Cortex of kidney (tissue), 1 donor: ENCODE measurements at places on chromosomes 7 and 10.

- no peak for DNase-seq
Observed at GRCh38 chr10:23037561-23037960, 57.8 kb upstream of the MSRB2 start.

DNA sequence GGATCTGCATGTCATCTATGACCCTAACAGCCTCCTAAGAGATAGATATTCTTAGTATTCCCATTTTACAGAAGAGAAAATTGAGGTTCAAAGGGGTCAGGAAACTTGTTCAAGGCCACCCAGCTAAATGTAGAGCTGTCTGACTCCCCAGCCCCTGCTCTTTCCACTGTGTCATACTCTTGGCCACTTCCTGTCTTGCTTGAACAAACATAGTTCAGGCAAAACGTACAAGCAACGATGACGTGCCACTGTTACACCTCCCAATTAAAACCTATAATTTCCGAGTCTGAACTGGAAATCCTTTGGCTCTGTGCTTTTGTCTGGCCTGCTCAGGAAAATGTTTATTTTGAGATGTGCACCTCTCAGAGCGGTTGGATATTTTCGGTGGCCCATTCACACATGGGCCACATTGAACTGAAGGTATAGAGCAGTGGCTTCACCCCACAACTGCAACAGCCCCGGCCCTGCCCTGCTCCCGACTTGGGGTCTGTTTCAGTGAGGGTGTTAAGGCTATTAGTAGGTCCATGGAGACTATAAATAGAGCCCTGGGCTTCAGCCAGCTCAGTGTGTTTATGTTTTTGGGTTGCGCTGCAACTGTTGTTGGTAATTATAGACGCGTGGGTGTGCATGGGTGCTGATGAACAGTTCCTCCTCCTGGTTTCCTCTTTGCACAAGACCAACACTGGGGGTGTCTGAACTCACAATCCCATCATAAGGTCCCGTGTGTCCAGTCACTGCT lies 172.3 kb upstream of the ADO start:
- DNase-seq, result no peak

GRCh38 chr7:20741801-20742200 lies 44.9 kb downstream of the SP8 start:
- DNase-seq, result no peak

DNA sequence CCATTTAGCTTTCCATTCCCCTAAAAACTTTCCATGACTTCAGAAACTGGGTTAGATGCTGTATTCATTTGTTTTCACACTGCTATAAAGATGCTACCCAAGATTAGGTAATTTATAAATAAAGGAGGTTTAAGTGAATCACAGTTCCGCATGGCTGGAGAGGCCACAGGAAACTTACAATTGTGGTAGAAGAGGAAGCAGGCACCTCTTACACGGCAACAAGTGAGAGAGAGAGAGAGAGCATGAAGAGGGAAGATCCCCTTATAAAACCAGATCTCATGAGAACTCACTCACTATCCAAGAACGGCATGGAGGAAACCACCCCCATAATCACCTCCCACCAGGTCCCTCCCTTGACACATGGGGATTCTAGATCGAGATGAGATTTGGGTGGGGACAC lies 336.8 kb downstream of the TFEC start:
- DNase-seq, result no peak

GRCh38 chr7:123573896-123574467 lies 16.4 kb upstream of the NDUFA5 start:
- no peak for DNase-seq

GRCh38 chr10:124092250-124092859 lies 1.0 kb downstream of the CHST15 start:
- DNase-seq, result no peak

- no peak for DNase-seq
Observed at GRCh38 chr7:151795168-151795811, 81.6 kb downstream of the PRKAG2 start.

DNA sequence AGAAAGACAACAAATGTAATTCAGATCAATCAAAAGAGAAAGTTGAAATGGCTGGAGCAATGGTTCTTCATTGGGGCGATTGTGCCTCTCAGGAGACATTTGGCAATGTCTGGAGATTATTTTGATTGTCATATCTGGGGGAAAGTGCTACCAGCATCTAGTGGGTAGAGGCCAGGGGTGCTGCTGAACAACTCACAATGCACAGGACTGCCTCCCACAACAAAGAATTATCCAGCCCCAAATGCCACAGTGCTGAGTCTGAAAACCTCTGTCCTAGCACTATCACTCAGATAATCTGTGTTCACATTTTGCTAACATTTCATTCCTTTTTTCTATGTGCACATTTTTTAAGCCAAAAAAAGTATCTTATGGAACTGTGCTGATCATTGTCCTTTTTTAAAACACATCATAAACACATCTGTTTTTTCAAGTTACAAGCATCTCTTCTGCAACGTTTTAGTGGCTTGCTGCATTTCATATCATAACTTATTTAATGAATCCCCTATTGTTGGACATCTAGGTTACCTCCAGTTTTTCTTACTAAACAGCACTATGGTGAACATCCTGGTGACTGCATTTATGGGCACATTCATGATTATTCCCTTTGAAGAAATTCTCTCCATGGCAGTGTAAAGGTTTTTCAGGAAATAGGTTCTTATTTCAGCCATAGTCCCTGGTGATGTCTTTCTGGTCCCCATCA lies 114.2 kb downstream of the C10orf105 start:
- DNase-seq, result no peak

DNA sequence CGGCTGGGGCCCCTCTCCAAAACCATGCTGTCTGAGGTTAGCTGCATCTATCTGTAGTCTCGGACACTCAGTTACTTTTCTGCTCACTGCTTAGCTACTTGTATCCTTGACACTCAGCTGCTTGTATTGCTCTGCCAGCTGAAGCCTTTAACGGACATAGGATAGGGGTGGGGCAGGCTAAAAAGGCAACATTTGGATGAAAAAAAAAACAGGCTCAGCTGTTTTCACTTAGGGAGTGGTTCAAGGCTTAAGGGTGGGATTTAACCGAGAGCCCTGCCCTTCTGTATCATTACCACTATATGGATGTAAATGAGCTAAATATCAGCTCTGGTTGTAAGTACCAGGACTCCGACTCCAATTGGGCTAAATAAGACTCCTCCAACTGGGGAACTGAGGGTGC lies 28.6 kb downstream of the LSMEM1 start:
- no peak for DNase-seq

- DNase-seq, result no peak
Observed at GRCh38 chr10:613271-614138, 76.0 kb downstream of the DIP2C start.

DNA sequence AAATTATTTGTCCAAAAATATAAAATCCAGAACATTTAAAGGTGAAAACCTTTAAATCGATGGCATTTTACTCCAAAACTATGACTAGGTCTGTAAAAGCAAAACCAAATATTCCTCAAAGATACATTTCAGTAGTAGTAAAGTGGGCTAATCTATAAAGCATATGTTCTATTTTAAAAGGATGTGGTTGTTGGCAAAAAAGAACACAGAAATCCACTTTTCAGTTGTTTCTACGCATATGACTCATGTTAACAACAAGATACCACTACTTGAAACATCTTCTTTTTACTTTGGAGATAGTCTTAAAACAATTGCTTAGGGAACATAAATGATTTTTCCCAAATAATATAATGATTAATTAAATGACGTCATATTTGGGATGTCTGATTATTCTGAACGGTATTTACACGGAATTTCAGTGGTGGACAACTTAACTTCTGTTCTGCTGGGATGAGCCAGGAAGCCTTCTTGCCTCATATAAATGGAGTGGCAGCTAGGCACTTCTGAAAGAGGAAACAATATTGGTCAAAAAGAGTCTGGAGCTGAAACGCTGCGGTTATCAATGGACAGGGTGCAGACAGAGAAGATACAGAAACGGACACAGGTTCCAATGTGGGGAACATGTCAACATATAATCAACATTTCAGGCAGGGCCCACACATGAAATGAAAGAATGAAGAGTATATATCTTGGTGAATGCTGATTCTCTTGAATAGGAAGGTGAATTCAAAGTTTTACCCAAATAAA lies 78.5 kb downstream of the ETV1 start:
- DNase-seq, result no peak

- DNase-seq, result no peak
Observed at GRCh38 chr10:131271195-131271880, 40.2 kb downstream of the TCERG1L start.

DNA sequence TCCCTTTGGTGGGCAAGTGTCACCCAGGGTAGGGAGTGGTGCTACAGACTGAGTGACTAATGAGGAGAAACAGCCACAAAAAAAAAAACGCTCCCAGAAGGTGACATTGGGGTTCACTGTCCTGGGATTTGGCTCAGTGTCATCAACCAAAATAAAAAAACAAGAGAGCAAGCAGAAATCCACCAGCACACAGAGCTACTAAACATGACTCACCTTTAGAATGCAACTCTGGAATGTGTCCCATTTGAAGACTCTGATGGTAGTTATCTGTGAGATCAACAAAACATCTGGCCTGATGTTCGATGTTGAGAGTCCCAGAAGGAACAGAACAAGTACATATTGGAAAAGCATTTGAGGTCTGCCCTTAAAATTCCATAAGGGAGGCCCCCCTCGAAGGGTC lies 200.3 kb upstream of the LYZL2 start:
- DNase-seq, result no peak

DNA sequence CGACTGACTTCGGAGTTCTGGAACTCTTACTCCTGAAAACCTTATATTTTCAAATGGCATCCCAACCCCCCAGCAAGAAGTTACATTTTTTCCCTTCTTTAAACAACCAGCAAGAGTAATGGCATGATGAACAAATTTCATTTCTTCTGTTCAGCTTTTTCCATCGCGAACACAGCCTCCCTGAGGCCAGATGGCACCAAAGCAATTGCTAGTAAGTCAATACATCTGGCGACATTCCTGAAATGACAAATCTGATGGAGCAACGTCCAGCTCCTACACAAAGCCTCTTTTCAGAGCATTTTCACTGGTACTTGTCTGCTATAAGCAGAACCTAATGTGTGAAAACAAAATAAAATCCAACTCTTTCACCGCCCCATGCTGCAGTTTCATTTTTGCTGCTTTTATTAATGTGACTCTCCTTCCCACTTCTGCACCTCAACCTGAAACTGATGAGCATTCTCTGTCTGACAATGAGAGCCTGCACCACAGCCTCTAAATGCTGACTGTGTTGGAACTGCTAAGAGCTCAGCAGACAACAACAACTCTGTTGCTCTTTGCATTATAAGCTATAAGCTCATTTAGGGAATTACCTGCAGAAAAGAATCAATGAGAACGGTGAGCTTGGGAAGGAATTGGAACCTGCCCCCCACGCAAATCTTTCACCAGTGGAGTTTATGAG lies 229.8 kb downstream of the FGFR2 start:
- no peak for DNase-seq

DNA sequence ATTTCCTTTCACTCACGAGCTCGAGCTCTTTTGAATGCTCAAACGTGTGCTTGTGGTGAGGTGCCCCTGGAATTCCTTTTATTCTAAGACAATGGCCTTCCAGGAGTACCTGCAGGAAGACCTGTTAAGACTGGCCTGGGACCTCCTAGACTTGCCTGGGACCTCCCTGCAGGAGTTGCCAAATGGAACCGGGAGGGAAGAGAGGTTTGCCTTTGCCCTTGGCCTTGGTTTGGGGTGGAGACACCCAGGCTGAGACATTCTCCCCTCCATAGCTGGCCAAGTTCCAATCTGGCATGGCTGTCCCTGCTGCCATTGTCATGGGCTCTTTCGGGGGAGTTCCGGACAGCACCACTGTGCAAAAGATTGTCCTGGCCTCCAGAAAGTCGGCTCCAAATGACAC lies 39.7 kb downstream of the DNAJB12 start:
- DNase-seq, result no peak

- no peak for DNase-seq
Observed at GRCh38 chr7:24052572-24053260, 231.3 kb upstream of the NPY start.

GRCh38 chr10:79488870-79489269 lies 23.5 kb upstream of the EIF5AL1 start:
- no peak for DNase-seq

- no peak for DNase-seq
Observed at GRCh38 chr7:42745357-42746059, 166.4 kb downstream of the C7orf25 start.

DNA sequence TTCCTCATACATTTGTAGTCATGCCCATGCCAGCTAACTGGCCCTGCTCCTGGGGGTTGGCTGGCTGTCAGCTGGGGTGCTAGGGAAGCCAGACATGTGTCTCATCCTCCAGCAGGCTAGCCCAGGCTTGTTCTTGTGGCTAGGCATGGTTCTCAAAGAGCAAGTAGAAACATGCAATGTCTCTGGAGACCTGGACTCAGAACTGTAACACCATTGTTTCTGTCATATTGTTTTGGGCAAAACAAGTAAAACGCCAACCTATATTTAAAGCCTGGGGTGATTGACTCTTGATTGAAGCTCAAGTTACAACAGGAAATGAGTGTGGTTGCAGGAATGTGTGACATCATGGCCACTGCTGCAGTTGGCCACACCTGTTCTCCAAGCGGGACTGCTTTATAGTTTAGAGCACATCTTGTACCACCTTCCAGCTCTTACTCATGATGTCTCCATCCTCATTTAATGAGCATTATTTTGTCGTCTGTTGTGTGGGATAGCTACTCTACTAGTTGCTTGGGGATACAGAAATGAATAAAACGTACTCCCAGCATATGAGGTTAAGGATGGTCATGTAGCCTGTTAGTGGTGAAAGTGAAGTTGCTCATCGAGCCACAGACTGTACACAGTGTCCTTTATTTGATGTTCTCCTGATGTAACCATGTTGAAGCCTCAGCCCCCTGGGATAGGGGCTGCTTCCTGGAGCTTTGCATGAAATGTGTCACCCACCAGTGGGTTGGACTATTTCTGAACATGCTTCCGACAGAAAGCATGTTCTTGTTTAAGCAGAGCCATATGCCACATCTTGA lies 168.4 kb downstream of the SORCS3 start:
- no peak for DNase-seq

DNA sequence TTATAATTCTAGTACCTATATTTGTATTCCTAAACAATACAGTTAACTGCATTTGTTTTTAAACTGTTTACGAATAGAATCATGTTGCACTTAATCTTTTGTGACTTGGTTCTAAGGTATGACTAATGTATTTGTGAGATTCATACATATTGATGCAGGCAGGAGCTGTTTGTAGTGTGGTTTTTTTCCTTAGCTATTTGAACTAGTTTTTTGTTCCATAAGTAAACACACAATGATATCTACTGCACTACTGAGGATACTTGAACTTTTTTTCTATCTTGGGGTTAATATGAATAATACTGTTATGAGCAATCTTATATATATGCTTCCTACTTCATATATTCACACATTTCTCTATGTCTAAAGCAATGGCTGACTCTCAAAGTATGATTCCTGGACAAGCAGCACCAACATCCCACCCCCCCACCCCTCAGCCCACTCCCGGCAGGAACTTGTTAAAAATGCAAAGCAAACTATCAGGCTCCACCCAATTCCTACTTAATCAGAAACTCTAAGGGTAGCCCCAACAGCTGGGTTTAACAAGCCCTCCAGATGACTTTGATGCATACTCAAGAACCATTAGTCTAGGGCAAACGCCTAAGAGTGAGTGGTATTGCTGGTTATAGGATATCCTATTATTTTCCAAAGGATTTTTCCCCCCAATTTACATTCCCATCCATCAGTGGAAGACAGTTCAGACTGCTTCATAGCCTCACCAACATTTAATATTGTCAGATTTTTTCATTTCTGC lies 25.8 kb downstream of the BRAF start:
- DNase-seq, result no peak

- no peak for DNase-seq
Observed at GRCh38 chr7:77765481-77765880, 32.8 kb downstream of the TMEM60 start.
